ENCODE measurements at places on chromosomes 2 and 18.

DNA sequence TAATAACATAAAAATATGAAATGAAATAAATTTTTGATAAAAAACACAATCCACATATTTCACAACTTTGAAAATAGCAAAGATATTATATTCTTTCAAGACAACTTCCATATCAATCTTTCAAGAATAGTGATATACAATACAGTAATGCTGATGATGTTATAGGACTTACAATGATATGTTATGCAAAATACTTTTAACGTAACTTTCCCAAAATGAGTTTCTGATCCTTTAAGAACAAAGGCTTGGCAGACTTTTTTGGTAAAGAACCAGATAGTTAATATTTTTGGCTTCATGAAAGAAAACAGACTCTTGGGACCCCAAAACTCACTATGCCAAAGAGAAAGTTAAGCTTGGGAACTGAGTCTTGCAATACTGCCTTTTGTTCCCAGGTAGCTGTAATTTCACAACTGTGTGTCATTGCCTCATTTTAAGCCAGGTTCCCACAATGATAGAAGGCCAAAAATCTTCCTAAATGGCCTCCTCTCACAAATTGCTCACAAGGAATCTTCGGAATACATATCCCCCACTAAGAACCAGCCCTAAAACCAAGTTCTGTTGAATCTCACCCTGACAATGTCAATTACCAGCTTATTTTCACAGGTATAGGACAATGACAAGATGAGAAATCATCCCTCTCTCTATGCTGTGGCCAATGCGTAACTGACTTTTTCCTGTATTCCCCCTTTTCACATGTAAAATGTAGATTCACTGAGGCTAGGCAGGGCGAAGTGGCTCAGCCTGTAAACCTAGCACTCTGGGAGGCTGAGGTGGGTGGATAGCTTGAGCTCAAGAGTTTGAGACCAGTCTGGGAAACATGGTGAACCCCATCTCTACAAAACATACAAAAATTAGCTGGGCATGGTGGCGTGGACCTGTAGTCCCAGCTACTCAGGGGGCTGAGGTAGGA lies 54.8 kb upstream of the STRN start:
- peak; percentile 19 for DNase-seq

GRCh38 chr18:23539911-23540525 lies 36.7 kb downstream of the RMC1 start:
- DNase-seq, result no peak

DNA sequence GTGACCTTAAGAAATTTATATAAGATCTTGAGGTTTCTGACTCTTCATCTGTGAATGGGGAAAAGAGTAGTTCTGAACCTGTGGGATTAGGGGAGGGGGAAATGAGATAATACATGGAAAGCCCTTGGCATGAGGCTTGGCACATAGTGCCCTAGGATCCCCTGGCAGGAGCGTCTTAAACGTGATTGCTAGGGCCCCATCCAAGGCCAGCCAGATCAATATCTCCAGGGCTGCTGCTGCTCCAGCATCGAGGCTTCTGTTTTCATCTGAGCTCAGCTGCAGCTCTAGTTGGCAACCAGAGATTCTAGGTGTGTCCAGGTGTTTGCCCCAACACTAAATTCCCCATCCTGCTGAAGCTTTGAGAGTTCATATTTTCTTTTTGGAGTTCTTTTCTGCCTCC lies 71.0 kb downstream of the IL1R2 start:
- no peak for DNase-seq

DNA sequence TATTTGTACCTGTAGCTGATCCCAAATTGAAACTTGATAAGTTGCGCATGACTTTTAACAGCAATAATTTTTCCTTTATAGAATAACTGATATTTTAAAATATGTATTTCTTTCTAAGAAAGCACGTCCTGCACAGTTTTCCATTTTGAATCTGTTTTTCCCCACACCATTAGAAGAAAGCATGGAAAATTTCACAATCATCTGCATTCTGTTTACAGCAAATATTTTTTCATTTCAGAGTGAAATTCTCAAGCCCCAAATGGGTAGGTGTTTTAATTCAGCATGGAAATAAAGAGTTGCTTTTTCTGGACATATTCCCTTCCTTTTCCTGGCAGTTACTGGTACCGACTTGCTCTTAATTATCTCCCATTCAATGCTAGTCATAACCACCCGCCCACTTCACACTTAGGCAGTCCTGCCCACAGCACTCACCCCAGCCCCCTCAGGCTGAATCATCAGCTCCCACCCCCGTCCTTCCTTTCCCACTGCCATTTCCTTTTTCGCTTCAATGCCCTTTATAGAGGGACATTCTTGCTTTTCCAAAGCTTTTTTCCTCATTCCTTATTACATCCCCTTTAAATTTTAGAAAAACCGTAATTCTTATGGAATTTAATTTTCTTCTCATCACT lies 89.2 kb upstream of the GLS start:
- no peak for DNase-seq

GRCh38 chr2:71538656-71539265 lies 85.4 kb downstream of the DYSF start:
- no peak for DNase-seq

- no peak for DNase-seq
These were observed 160.8 kb downstream of the COL6A3 start for GRCh38 chr2:237253046-237253702.

- no peak for DNase-seq
These were observed 22.6 kb downstream of the PRKRA start for GRCh38 chr2:178428396-178428806.

DNA sequence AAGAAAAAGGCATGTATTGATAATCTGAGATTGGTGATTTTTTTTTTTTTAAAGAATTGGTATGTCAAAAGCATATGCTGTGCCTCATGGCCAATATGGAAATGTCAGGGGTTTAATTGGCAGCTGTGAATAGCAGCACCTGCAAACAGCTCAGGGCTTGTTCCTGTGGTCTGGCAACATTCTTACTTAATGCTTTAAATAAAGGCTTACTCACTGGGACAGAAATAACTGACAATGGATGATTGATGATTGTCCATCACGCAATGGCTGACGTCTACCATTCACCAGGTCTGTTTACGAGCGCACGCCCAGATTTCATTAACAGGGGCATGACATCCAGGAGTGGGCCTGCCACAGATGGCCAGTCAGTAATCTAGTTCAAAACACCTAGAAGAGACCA lies 66.7 kb downstream of the ETAA1 start:
- no peak for DNase-seq

DNA sequence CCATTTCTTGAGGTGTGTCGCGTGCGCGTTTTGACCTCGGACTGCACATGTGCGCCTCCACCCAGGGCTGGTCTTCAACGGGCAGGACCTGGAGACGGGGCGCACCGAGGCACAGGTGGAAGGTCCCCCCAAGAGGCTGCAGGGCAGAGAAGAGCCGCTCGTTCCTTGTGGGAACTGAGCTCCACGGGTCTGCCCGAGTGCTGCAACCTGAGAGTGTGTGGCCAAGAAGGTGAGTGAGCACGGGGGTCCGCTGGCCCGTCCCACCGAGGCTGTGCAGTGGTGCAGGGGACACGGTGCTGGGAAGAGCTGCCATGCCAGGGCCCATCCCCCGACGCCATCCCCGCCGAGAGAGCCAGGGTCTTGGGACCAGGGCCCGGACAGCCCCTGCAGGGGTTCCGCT lies 268.3 kb downstream of the GALR1 start:
- no peak for DNase-seq

DNA sequence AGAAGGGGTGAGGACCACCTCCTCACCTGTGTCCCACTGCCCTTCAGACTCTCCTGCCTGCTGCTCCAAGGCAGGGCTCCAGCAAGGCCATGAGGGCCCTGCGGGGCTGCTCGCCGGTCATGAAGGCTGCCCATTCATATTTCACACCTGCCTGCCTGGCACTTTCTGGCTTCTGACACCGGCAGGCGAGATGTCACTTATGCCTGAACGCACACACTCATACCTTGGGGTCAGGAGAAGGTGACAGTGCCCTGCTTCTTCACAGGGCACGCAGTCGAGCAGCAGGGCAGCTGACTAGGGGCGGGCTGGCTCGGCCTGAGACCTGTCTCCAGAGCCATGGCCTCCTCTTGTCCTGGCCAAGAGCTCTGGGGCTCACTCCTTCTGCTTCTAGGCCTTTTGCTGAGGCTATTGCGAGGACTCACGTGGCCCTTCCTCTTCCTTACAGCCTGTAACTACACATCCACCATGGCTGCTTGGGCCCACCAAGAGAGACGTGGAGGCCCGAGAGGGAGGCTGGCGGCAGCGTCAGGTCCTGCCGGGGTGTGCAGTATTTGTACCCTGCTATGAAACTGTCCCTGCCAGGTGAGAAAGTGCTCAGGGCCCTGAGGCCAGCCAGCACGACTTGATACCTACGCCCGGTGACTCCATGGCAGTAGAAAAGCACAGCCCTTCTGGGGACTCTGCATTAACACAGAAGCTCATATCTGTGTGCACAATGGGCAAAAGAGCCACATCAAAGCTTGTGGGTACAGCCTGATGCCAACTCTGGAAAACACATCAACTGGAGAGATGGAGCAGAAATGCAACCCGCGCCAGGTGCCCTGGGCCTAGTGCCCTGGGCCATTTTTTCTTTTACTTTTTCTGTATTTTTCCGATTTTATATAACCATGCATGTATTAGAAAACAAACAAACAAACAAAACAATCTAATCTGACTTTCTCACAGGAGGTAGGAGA lies 30.6 kb downstream of the HS6ST1 start:
- DNase-seq, result no peak

DNA sequence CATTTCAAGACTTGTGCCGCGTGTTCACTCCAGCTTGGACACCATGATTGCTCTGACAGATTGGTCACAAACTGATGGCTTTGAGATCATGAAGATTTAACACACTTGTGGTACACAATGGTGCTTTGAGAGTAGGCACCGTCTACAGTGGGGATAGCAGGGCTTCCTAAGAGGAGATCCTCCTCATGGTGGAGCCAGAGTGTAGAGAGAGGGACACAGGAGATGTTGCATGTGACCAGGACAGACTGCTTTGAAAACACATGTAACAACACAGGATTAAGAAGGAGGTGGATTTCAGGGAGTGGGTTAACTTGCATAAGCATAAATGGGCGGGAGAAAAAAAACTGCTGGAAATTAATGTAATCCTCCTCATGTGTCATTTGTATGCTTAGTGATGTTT lies 95.7 kb upstream of the LINC00305 start:
- no peak for DNase-seq

DNA sequence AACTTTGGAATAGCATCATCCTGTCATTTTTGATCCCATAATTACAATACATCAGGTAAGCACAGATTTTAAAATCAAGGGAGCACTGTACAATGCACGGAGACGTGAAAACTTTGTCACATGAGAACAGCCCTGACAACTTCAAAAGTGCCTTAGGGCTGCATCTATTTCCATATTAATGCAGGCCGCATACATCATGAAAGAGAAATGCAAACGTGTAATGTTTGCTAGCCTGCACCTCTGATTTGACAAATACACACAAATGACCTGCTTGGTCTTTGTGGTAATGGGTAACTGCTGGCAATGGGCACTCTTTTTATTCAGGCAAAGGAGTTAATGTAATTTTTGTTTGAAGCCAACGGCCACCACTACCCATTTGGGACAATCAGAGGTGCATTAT lies 202.0 kb upstream of the EPHA4 start:
- DNase-seq, result no peak

- DNase-seq, result peak; percentile 80
These were observed 903 bp downstream of the KCNG3 start for GRCh38 chr2:42492691-42493467.

DNA sequence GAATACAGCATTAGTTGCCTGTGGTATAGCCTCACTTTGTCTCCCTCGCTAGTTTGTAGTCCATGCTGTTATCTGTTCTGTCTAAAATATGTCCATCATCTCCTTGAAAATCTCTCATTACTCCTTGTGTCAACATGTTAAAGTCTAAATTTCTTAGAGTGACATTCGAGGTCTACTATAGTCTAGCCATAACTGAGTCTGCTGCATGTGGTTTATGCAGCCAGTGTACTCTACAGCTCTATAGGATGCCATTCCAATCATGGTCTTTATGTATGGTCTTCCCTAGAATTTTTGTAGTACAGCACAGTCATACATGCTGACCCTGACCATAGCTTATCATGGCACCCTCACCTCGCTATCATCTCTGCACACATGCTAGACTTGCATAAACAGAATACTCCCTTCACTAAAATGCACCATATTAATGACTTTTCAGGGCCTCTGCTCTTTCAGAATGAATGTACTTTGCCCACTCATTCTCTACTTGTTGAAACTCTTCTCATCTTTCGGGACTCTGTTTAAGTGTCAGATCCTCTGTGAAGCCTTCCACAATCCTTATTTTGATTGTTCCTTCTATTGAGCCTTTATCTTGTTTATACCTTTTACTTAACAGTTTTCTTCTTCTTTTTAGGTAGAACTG lies 12.8 kb downstream of the TANK start:
- DNase-seq, result no peak

- DNase-seq, result no peak
These were observed 2.7 kb downstream of the PDCD1 start for GRCh38 chr2:241855888-241856422.

DNA sequence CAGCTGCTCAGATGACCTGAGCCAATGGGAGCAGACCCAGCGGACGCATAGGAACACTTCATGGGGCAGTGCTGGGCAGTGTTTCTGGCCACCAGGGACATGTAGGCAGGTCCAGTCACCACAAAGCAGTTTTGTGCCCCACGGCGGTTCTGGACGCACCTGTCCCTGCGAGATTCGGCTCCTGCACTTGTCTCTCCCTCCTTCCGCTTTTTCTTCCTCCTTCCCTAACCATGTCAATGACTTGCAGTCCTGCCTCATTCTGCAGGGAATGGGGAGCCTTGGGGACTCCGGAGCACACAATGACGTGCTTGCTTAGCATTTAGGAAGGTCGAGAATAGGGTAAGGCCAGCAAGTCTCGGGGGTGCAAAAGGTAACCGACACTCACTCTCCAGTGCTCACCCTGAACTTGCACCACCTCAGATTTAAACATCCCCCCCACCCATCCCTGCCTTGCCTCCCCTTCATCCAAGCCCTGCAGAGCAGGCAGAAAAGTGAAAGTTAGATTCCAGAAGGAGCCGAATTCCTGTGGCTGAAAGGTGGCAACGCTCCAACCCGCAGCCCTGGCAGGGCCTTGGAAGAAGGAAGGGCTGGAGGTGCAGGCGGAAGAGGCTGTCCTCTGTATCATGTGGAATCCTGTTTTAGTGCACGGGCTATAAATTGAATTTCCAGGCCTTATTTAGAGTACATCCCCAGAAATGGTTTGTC lies 40.5 kb upstream of the ATG16L1 start:
- DNase-seq, result no peak

GRCh38 chr2:146584316-146584715 lies 1260.5 kb upstream of the ACVR2A start:
- DNase-seq, result no peak

- no peak for DNase-seq
These were observed 62.0 kb upstream of the POMC start for GRCh38 chr2:25230198-25230947.

- DNase-seq, result peak; percentile 84
These were observed 84.6 kb downstream of the PLCL1 start for GRCh38 chr2:197889041-197889440.
